Mesenteric fat pad (tissue), 1 donor: ENCODE measurements at places on chromosomes 7 and 10. TPM values are rescaled to one million over a fixed set of nuclear protein-coding genes. Genes with fewer than 3 reads are reported as not detected.

- DNase-seq: no peak
Measured at GRCh38 chr10:125048094-125048864, 106.4 kb downstream of the ZRANB1 start.

DNA sequence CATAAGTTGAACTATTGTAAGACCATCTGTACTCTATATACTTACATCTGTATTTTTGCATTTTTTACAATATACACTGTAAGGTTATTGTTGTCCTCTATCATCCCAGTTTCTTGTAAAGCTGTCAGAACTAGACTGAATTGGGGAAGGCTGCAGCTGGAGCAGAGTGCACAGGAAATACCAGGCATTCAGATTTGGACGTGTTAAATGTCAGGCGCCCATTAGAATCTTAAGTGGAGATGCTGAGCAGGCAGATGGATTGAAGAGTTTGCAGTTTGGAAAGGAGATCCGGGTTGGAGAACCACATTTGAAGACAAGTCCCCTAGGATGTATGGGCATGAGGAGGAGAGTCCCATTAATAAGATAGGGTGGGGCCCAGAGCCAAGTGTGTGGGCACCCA, 40.4 kb downstream of the MTURN start:
- DNase-seq: no peak

- DNase-seq: no peak
Measured at GRCh38 chr10:67112765-67113164, 186.9 kb downstream of the LRRTM3 start.

DNA sequence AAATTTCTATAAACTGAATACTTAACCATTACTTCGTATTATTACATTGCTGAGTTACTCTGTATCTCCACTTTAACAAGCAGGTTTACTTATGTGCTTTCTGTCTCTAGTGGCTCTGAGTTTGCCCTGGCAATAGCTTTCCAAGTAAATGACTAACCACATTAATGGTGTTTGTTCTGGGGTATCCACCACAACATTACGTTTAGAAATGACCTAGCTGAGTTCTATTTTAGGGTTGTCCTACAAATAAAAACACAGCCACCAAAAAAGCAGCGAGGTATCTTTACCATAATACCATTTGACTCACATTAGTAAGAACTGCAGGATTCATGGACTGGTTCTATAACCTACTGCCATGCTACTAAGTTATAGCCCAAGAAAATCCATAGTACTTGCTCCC, 83.1 kb downstream of the HIBADH start:
- no peak for DNase-seq

DNA sequence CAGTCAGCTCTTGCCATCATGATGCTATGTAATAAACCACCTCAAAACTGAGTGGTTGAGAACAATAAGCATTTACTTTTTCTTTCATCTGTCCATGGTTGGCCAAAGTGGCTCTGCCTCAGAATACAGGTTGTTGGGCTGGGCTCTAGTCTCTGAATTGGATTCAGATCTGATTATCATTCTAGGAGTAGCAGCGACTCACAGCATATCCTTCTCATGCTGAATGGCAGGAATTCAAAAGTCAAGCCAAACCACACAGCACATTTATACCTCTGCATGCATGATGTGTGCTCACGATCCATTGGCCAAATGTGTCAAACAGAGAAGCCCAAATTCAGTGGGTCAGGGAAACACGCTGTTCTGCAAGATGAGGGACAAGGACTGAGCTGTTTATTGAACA, 13.6 kb upstream of the GALNT11 start:
- no peak for DNase-seq

GRCh38 chr10:52609071-52609470, 163.5 kb downstream of the MBL2 start:
- no peak for DNase-seq

GRCh38 chr10:75647675-75648074, 216.3 kb downstream of the LRMDA start:
- DNase-seq: no peak

The KIAA1549 gene
- 2.4 TPM for total RNA-seq

The BICC1 gene
- 17.0 TPM for total RNA-seq

The UCMA gene
- total RNA-seq: not detected

The TAS2R3 gene
- 0.61 TPM for total RNA-seq
